ENCODE measurements at places on chromosomes 1 and 21.

DNA sequence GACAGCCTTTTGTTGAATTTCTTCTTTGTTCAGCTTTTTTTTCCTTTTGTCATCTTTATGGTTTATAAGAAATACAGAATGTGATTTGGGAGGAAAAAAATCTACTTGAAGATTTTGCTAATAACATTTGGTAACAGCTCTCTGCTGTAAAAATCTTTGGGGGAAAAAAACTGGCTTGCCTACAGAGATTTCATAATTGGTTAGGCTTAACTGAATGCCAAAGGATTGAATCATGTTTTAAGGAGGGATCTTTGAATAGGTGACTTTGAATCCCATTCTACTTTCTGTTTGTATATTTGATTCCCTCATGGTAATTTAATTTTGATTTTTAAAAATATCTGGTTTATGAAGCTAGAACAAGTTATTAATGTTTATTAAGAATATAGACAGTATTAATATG lies 3.2 kb downstream of the BTF3L4 start:
- DNase-seq: no peak

- DNase-seq: no peak
Observed at GRCh38 chr1:26745191-26745590, 42.6 kb upstream of the PIGV start.

DNA sequence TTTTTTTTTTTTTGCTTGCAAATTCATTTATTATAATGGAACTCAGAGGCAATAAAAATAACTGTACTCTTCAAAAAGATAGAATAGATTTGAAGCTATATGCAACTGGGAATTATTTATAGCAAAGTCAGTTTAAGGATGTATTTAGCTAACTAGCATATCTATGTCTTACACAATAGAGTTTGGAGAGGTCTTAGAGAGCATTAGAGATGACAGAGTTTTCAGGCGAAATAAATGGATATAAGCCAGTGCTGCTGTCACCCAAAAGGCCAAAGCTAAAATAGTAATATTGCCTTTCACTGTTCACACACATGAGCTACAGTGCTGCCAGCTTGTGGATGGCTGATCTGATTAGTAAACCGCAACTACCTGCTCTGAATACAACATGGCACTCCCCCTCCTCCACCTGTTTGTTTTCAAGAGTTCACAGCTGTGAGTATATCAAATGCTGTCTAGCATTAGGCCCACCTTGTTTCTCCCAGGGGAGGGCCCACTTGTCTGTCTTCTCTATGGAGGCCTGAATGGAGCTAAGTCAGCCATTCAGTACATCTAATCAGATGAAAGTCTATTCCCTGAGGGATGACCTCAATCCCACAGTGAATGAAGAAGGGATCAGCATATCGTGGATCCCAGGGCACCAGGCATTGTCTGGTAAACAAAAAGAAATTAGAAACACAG lies 25.2 kb upstream of the SSX2IP start:
- DNase-seq: no peak

GRCh38 chr1:209600541-209600940 lies 17.0 kb downstream of the CAMK1G start:
- DNase-seq: no peak
